HFFc6 (cell line): ENCODE measurements at places on chromosomes 6 and 20.
A peak's percentile ranks its signal among the peaks of the same experiment; 100 is the strongest.

GRCh38 chr6:37210313-37210968, 40.5 kb downstream of the PIM1 start:
- no peaks in the 10 kb centered on the region for H3K36me3 ChIP-seq
- H3K4me3 ChIP-seq, result no peak overlapping the region
- H3K27me3 ChIP-seq, result peaks cover 3% of the 10 kb centered on the region; the same call in 1 of the 2 replicates
- peak; percentile 74 for DNase-seq
- H3K4me1 ChIP-seq, result peaks cover 5% of the 10 kb centered on the region; the same call in 1 of the 2 replicates

GRCh38 chr6:20441236-20441635, 39.6 kb downstream of the E2F3 start:
- H3K4me3 ChIP-seq, result no peak overlapping the region
- H3K4me1 ChIP-seq, result peaks cover 39% of the 10 kb centered on the region
- H3K27me3 ChIP-seq, result no peaks in the 10 kb centered on the region
- DNase-seq, result no peak

- H3K27me3 ChIP-seq, result no peaks in the 10 kb centered on the region
- no peaks in the 10 kb centered on the region for H3K4me1 ChIP-seq
- no peaks in the 10 kb centered on the region for H3K36me3 ChIP-seq
- DNase-seq, result no peak
- H3K4me3 ChIP-seq, result no peak overlapping the region
- no peak overlapping the region for H3K27ac ChIP-seq
Measured at GRCh38 chr6:22392711-22393110, 95.9 kb upstream of the PRL start.

DNA sequence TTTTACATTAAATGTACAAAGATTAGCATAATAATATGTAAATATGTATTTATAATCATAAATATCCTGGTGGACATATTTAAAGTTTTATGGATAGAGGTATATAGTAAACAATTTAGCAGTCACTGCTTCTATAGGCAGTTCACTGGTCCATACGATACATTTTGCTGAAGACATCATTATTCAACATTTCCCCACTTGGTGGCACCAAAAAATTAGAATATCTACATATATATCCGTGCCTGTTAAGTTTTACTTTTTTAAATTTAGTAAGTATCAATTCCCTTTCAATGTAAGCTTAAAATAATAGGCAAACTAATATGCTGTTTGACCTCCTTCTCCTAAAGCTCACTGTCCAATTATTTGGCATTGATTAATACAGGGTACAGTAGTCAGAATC, 64.2 kb downstream of the LMBRD1 start:
- H3K36me3 ChIP-seq, result no peaks in the 10 kb centered on the region
- no peak overlapping the region for H3K4me3 ChIP-seq
- DNase-seq, result no peak
- H3K4me1 ChIP-seq, result no peaks in the 10 kb centered on the region
- H3K27me3 ChIP-seq, result no peaks in the 10 kb centered on the region

DNA sequence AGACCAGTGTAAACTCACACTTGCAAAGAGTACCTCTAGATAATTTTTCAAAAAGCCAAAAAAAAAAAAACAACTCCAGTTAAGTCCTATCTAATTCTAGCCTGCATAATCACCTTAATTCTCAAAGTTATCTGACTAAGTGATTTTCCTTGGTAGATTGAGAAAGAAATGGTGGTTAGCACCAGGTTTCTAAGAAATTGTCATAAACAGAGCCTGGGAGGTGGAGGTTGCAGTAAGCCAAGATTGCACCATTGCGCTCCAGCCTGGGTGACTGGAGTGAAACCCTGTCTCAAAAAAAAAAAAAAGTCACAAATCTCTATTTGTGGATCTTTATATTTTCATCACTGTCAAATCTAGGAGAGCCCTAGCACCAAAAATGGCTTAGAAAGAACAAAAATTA, 8.9 kb downstream of the FBXO5 start:
- no peak for DNase-seq
- H3K4me3 ChIP-seq, result no peak overlapping the region
- no peaks in the 10 kb centered on the region; the same call in 1 of the 2 replicates for H3K27me3 ChIP-seq
- peak overlapping the region; percentile 13; the same call in 1 of the 2 replicates for H3K27ac ChIP-seq
- peaks cover 43% of the 10 kb centered on the region for H3K36me3 ChIP-seq

- peaks cover 6% of the 10 kb centered on the region; the same call in 1 of the 2 replicates for H3K4me1 ChIP-seq
- DNase-seq, result no peak
- H3K36me3 ChIP-seq, result no peaks in the 10 kb centered on the region
- H3K4me3 ChIP-seq, result no peak overlapping the region; the same call in 1 of the 2 replicates
- no peaks in the 10 kb centered on the region for H3K27me3 ChIP-seq
- H3K27ac ChIP-seq, result no peak overlapping the region
Measured at GRCh38 chr6:139277161-139277560, 14.6 kb downstream of the TXLNB start.

- DNase-seq, result no peak
- H3K4me3 ChIP-seq, result no peak overlapping the region
- no peaks in the 10 kb centered on the region; the same call in 1 of the 2 replicates for H3K36me3 ChIP-seq
- no peaks in the 10 kb centered on the region for H3K4me1 ChIP-seq
Measured at GRCh38 chr6:168333039-168333438, 13.5 kb upstream of the DACT2 start.
